Peyer's patch (tissue), 4 donors: ENCODE measurements at places on chromosomes 6 and 20. TPM values are rescaled to one million over a fixed set of nuclear protein-coding genes. Genes with fewer than 3 reads are reported as not detected.

Gene RPRD1B
- total RNA-seq, result 44.5 TPM

GRCh38 chr6:87102151-87102621 is 7.3 kb upstream of the CGA start:
- no peak for DNase-seq

DNA sequence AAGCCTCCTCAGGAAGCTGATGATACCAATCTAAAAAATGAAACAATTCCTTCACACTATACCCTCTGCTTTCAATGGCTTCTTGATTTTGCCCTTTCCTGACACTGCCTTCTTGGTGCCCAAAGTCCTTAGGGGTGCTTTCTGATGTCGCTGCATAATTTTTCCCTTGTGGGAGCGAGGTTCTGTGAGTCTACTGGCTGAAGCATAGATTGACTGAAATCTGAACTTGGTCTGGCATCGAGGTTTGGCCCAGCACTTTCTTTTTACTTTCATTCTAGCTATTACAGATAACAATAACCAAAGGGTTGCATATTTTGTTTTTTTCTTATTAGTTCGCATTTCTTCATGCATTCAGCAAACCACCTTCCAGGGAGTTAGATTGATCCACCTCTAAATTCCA is 65.8 kb downstream of the E2F3 start:
- DNase-seq, result no peak

- no peak for DNase-seq
Measured at GRCh38 chr6:70258483-70258882, 44.4 kb downstream of the COL9A1 start.

GRCh38 chr6:154757352-154758050 is 24.3 kb downstream of the SCAF8 start:
- no peak for DNase-seq

DNA sequence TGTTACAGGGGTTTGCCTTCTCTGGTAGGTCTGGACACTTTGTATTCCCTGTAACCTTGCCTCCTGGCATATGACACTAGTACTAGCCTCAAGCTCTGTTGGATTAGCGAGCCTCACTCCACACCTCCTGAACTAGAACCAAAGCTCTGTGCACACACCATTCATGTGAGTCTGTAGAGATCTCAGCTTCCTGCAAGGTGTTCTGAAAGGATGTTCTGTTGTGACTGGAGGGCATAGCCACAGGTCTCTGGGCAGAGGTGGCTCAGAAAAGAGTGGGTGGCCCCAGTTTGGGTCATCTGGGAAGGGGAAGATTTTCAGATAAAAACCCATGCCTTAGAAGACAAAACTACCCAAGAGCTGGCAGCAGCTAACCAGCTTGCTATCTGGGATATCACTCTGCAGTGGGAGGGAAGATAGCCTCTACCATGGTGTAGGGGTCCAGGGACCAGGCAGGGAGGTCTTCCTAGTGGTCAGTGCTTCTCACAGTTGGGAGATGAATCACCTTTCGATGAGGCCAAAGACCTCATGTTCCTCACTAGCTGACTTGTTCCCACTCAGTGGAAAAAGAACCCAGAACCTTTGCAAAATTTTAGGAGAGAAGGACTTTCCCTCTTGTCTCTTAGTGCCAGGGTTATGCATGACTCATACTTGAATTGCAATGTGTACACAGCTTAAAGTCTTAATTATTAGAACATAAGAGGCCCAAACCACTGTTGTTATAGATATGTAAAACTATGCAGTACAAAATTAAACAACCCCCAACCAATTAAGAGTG is 41.4 kb downstream of the HLA-F start:
- DNase-seq, result no peak

Gene ADISSP
- total RNA-seq, result 13.0 TPM

- peak; percentile 19 for DNase-seq
Measured at GRCh38 chr20:57772349-57772964, 62.6 kb upstream of the PMEPA1 start.

GRCh38 chr6:15403094-15403755 is 157.4 kb downstream of the JARID2 start:
- no peak for DNase-seq

Gene SLC4A11
- 1.1 TPM for total RNA-seq
